Left lobe of liver (tissue), 2 donors: ENCODE measurements at places on chromosomes 6 and 20. TPM values are rescaled to one million over a fixed set of nuclear protein-coding genes. Genes with fewer than 3 reads are reported as not detected.

CCM2L gene
- total RNA-seq = 1.5 TPM

MAFB gene
- total RNA-seq = 35.3 TPM

GDAP1L1 gene
- total RNA-seq = not detected

TCF15 gene
- total RNA-seq = not detected

CHRNA4 gene
- total RNA-seq = 145 TPM

OOEP gene
- total RNA-seq = 0.18 TPM

PPP1R3G gene
- total RNA-seq = 0.40 TPM

SERINC3 gene
- 50.4 TPM for total RNA-seq

MAP3K5 gene
- 6.3 TPM for total RNA-seq

FOXA2 gene
- total RNA-seq = 18.9 TPM

CDH26 gene
- total RNA-seq = 0.38 TPM

- no peak for DNase-seq
These were observed 1.2 kb downstream of the ABHD12 start for GRCh38 chr20:25389401-25389857.

DNA sequence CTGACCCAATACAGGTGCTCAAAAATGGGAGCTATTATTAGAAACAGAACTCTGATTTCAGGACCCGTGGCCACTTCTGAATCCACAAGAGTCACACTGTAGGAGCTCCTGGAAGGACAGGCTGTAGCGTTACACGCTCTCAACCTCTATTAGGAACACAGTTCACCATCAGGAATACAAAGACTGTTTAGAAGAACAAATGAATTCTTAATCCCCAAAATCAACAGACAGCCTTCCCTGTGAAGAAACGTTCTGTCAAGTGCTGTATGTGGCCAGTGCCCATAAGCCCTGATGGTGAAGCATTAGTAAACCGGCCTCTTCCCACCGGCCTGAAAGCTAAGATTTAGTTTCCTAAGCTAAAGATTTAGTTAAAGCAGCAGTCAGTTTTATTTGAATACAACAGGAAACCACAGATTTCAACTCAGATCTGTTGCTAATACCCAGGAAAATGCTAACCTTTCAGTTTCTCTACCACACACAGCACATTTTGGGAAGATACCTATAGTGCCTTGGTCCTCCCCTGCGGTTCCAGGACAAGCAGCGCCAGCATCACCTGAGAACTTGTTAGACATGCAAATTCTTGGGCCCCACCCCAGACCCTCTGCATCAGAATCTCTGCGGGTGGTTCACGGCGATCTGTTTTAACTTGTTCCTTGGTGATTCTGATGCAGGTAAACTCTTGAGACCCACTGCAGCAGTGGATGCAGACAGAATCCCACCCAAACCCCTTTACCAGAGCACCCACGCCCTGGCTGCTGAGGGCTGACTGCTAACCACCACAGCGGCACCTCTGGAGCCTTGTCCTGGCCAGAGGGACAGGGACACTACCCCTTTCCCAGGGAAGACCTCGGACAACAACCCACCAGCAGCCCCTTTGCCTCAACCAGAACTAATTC, 33.4 kb downstream of the MTRES1 start:
- DNase-seq = no peak

DNA sequence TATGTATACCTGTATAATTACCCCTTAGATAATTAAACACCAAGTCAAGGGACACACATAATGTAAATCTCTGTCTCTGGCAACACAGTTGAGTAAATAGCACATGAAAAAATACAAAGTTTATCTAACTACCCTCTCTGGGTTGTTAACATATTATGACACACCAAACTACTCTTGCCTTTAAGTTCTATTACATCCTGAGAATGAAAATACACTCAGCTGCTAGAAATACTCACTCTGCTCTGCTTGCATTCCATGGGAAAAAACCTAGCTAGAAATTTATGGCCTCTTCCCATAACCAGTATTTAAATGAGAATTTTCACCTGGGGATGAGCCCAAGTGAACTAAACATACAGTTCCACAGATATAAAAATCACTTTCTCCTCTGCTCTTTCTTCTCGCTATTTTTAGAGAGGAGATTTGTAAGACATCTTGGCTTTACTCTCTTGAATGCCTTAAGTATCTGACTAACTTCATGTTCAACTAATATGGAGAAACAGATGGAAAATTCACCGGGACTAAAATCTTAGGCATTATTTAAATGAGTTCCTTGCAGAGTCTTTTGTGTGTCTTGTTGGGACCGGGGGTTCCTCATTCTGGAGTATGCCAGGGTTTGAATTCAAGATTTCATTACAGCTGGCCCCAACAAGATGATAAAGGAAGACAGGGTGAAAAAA, 140.9 kb downstream of the GJA10 start:
- DNase-seq = no peak

DNA sequence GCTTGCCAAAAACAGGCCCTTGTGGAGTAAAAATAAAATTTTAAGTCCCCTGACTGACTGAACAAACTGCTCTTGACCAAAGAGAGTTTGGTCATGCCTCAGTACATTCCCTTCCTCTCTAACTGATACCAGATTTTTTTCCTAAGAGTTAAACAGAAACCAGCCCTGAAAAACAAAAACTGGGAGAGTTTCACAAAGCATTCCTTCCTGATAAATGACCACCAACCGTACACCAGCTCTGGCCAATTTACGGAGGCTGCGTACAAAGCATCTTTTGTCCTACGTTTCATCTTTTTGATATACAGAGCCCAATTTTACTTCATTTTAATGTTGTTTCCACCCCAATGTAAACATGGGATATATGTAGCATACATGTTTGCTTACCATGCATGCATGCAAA, 477.4 kb upstream of the HTR1E start:
- no peak for DNase-seq

DNA sequence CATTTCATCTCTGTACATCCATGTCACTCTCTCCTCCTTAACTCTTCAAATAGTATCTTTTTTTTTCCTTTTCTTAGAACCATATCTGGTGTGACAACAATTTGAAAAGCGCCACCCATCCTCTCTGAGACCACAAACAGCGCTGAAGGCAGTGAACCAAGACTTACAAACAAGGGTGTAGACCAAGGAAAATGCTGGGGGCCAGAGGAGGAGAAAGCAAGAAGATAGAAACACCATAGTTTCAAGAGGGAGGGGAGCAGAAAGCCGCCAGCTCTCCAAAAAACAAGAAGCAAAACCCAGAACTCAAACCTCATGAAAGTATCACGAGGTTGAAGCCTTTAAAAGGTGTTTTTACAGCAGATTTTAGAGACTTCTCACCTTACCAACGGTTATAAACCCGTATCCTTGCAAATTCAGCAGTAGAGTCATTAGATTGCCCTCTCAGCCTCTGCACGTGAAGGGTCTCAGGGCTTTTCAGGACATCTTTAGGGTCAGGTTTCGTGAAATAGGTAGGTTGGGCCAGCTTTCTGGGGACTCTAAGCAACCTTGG, 13.3 kb upstream of the RIPOR2 start:
- DNase-seq = no peak

DNA sequence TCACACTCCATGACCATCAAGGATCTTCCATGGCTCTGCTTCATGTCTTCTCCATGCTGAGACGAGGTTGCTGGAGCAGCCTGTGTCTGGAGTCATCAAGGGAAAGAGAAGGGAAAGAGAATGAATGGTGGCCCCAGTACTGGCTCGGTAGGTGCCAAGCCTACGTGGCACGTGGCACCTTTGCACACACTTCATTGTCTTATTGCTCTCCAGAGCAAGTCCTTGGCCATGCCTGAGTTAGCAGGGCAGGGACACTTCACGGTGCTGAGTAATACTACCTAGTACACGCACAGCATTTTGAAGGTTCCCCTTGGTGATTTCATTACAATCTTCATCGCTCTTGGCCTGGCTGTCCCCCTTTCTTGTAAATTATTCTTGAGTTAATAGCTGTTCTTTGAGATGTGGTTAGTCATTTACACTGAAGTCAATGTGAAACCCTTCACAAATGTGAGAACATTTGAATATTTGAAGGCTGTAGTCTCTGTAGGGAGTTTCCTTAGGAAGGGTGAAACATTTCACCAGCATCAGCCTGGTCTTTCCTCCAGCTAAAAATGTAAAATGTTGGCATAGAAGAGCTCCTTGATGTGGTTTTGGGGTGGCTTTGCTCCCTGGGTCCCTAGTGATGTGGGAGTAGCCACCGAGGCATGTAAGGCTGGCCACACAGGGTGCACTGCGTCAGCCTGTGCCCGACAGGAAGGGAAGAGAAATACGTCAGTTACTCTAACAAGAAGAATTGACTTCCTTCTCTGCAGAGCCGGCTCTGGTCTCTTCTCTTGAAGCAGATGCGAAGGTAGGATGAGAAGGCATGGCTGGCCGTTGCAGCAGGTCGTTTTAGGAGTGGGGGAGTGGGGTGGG, at the start of gene SYTL3:
SYTL3 (plus strand) TSS at position 766 of the 855 bp plus-strand sequence. CDS start 13,215 bp downstream, outside the sequence.
- peak; percentile 51 for DNase-seq

- no peak for DNase-seq
These were observed 63.1 kb downstream of the ATXN1 start for GRCh38 chr6:16698162-16698533.

GRCh38 chr20:22374066-22374465, 210.3 kb downstream of the FOXA2 start:
- DNase-seq = no peak

- no peak for DNase-seq
These were observed 341.8 kb downstream of the SYNE1 start for GRCh38 chr6:152295346-152295745.

DNA sequence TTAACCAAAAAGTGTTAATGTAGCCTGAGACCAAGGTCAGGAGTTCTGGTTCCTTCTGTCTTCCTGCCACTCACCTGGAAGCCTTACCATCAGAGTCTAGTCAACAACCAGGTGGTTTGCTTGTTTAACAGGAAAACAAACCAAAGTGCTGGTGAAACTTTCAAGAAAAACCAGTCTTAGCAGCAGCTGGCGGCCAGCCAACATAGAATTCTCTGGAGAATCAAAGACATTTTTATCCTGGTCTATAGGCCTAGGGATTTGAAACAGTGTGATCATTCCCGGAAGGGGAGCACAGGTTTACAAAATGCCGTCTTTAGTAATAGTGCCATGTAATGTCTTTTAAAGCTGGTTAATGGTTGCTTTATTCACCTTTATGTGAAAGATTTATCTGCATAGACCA, 146.6 kb upstream of the AKIRIN2 start:
- no peak for DNase-seq

- DNase-seq = no peak
These were observed 82.9 kb downstream of the ELOVL4 start for GRCh38 chr6:79864421-79864820.

DNA sequence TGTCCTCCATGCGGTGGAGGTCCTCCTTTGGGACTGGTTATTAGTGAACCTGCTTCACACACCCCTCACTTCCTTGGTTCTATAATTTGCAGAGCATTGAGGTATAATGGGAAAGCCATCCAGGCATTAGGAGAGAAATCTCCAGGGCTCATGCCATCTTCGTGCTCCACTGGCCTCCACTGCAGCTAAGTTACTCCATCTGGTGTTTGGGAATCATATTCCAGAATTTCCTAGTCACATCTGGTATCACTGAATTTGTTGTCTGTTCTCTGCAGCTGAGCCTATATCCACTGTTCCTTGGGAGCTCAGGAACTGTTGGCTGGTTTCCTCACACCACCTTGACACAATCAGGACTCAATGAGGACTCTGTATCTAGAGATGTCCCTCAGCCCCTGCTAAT, 173.0 kb upstream of the TSHZ2 start:
- no peak for DNase-seq
